ENCODE measurements at places on chromosomes 1 and 21. TPM values are rescaled to one million over a fixed set of nuclear protein-coding genes. Genes with fewer than 3 reads are reported as not detected.

SHISAL2A gene
- not detected for total RNA-seq

MXRA8 gene
- 52.0 TPM for total RNA-seq

DNA sequence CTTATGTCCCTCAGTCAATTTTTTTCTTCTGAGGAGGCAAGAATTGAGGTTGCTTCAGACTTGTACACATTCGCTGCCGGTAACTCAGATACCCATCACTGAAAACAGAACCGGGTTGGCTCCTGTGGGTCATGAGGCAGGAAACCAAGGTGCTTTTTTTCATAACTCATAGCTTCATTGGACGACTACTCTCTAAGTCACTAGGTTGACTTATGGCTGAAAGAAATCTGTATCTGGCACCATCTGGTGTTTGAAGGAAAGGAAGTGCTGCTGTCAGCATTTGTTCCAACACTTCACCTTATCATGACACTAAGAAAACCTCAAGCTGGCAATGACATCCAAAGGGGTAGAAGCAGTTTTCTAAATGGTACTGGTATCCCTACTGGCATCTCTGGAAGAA lies 82.3 kb downstream of the TBX19 start:
- no peak overlapping the region for H3K4me3 ChIP-seq
- DNase-seq, result peak; percentile 30
- no peaks in the 10 kb centered on the region for H3K36me3 ChIP-seq

DNA sequence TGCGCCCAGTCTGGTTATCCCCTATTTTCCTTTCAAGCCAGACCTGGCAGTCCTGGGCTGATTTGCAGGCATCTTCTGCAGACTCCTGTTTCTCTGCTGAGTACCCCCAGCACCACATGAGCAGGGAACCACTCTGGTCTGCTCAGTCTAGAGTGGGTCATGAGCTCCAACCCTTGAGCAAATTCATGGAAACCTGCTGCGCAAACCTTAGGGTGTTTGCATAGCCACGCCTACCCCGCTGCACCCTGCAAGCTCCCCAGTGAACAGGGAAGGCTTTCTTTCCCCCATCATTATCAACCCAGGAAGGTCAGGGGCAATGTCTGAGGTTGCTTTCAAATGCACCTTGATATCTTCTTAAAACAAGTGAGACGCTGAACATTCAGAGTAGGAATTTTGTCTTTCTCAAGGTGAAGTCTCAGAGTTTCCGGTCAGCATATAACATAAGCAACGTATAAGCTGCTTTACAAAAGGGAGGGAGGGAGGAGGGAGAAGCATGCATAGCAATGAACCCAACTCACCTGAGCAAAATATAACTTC lies 11.1 kb upstream of the KCNE1 start:
- H3K27ac ChIP-seq, result peak overlapping the region; percentile 78
- H3K4me1 ChIP-seq, result peaks cover 89% of the 10 kb centered on the region
- no peaks in the 10 kb centered on the region for H3K27me3 ChIP-seq
- DNase-seq, result peak; percentile 87
- peaks cover 14% of the 10 kb centered on the region for H3K36me3 ChIP-seq

DNA sequence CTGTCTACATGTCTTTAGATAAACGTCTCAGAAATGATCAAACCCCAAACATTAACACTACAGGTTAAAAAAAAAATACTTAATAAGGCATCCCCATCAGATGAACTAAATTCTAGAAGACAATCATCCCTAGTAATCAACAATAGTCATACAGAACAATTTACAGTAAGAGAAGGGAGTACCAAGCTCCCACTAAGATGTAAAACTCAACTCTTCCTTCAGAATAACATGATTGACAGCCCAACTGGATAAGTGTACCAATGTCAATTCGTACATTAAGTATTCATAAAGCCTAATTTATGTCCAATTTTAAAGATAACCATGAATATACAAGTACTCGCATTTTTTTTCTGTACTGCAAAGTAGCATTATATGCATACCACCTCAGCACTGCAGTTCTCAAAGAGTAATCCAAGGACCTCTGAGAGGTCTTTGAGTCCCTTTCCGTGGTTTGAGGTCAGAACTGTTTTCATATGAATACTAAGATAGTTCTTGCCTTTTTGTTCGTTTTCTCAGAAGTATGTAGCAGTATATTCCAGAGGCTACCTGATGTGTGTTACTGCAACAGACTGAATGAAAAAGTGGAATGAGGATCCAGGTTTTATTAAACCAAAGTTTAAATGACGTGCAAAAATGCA lies 6.6 kb downstream of the SCAF4 start:
- no peak overlapping the region for H3K4me3 ChIP-seq
- H3K36me3 ChIP-seq, result no peaks in the 10 kb centered on the region
- H3K27me3 ChIP-seq, result no peaks in the 10 kb centered on the region
- H3K27ac ChIP-seq, result no peak overlapping the region
- DNase-seq, result no peak
- peaks cover 30% of the 10 kb centered on the region for H3K4me1 ChIP-seq

- H3K27me3 ChIP-seq, result no peaks in the 10 kb centered on the region
- H3K4me3 ChIP-seq, result no peak overlapping the region
- no peak for DNase-seq
- no peak overlapping the region for H3K27ac ChIP-seq
- H3K4me1 ChIP-seq, result no peaks in the 10 kb centered on the region
These were observed 5.8 kb downstream of the ZMYND12 start for GRCh38 chr1:42450061-42450460.
